ENCODE measurements at places on chromosomes 16 and 17.

DNA sequence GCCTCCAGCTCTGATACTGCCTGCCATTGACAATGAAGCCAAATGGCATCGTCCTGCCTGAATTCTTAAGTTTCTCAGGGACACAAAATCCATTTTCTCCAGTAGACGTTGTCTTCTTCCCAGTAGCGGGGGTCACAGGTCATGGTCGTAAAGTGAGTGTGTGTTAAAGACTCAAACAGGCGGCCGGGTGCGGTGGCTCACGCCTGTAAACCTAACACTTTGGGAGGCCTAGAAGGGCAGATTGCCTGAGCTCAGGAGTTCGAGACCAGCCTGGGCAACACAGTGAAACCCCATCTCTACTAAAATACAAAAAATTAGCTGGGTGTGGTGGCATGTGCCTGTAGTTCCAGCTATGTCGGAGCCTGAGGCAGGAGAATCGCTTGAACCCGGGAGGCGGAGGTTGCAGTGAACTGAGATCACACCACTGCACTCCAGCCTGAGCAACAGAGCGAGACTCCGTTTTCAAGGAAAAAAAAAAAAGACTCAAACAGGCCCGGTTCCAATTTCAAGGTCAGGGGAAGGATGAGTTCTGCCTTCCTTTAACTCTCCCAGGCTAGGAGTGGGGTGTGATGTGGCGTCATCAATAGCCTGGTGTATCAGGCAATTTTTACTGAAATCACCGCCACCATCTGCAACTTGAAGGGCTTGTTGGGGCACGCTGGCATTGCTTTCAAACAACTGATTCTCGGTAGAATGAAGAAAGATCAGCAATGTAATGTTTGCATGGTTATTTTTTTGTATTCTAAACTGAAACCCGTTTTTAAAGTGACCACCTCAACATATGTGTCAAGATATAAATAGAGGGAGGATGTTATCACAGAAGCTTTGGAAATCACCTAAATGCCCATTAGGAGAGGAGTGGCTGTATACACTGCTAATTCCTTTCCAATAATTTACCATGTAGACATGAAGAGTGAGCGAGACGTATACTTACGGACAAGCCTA lies 91.0 kb downstream of the WSCD1 start:
- DNase-seq, result no peak

GRCh38 chr16:30737794-30738648 lies 10.2 kb upstream of the PHKG2 start:
- DNase-seq, result no peak

DNA sequence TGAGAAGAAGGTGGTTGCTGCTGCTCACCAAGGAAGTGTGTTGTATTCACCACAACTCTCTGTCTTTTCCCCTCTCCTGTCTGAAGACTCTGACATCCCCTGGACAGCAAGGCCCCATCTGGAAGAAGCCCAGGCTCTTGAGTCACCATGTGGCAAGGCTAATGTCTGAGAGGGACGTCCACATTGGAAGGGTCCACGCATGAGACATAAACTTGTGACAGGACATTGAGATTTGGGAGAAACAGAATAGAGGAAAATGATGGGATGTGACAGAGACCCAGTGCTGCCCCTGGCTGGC lies 176.5 kb downstream of the IRF8 start:
- no peak for DNase-seq

GRCh38 chr17:32722733-32723132 lies 154.2 kb downstream of the MYO1D start:
- DNase-seq, result no peak

DNA sequence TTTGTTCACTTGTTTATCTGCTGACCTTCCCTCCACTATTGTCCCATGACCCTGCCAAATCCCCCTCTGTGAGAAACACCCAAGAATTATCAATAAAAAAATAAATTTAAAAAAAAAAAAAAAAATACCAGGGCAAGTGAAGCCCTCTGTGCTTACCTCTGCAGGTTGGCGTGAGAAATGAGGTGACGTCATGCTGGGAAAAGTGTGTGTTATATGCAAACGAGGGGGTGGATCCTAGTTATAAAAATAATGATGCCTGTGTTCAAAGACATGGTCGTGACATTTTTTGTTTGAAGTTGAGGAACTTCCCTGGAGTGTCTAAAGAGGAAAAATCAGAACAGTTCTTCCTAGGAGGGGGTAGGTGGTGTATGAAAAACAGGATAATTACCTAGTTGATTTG lies 20.2 kb downstream of the TMC7 start:
- DNase-seq, result no peak

DNA sequence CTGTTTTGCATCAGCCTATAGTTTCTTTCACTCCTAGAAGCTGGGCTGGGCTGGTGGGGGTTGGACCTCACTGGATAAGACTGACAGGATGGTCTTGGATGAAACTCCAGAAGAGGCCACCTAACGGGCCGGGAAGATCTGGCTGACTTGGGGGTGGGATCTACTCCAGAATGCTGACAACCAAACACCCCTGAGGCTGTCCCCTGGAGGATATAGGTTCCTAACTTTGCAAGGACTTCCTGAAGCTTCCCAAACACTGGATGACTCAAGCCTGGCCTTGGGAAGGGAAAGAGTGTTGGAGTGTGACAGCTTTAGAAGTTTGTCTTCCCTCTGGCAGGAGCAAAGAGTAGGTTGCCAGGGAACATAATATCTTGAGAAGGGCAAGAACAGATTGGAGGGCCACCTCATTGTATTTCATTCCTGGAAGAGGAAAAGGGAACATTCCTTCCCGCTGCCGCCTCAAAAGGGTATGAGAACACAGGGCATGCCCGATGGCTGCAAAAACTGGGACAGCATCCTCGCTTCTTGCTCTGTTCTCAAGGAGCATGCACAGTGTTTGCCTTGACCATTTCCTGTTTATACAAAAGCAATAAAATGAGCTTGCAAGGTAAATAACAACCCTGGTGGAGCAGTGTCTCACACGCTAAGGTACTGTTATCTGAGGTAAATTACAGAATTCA lies 6.8 kb upstream of the CYB5B start:
- no peak for DNase-seq

- no peak for DNase-seq
Observed at GRCh38 chr17:65182233-65182632, 45.1 kb downstream of the RGS9 start.

GRCh38 chr17:15884731-15885130 lies 60.2 kb upstream of the ADORA2B start:
- DNase-seq, result no peak

GRCh38 chr17:40023590-40024292 lies 8.5 kb downstream of the CSF3 start:
- DNase-seq, result no peak

- no peak for DNase-seq
Observed at GRCh38 chr17:78231991-78232858, 794 bp downstream of the TMEM235 start.

GRCh38 chr16:23712976-23713375 lies at the start of gene ERN2:
TSS of gene ERN2 (minus strand) at chr16:23713222. CDS start at chr16:23713187, 35 bp downstream.
- no peak for DNase-seq

DNA sequence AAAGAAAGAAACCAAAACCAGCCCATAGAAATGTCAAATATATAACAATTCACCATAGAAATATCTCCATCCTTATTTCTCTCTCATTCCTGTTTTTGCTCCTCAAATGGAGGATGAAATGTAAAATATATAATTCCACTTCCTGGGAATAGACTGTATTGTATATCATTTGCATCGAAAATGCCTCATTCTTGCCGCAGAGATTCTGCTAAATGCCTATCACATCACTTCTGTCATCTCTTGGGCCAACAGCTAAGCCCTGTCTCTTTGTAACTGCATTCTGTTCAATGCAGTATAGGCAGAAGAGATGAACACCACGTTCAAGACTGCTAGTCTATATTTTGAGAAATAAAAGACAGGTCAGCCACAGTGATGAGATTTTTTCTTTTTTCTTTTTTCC lies 956.3 kb upstream of the SOX9 start:
- DNase-seq, result no peak

GRCh38 chr17:43411369-43411677 lies 12.5 kb downstream of the ARL4D start:
- DNase-seq, result no peak

DNA sequence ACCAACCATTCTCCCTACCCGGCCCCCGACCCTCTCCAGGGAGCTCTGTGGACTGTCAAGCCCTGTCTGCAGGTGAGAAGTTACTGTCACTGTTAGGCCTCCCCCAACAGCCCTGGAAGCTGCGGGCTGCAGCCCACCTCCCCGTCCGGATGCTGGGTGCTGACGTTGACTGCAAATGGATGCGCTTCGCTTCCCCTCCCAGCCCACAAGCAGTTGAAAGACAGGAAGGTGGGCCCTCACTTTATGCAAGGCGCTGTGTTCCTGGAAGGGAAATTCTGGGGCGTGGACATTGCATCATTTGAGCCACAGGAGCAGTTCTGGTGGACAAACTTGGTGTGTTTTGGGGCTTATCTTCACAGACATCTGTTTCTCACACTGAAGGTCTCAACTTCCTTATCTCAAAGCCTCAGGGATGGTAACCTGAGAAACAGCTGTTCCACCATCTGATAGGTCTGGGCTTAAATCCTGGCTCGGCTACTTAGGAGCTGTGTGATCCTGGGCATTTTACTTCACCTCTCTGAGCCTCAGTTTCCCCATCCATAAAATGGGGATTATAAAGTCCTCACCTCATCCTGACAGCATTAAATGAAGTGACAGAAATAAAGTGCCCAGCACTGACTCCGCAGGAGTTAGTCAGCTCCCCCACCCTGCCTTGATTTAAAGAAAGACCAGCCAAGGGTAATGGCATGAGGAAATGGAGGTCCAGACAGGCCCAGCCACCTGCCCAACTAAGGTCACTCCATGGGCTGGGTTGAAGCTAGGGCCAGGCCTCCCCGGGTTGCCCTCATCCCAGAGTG lies 4.6 kb upstream of the DRC7 start:
- no peak for DNase-seq

DNA sequence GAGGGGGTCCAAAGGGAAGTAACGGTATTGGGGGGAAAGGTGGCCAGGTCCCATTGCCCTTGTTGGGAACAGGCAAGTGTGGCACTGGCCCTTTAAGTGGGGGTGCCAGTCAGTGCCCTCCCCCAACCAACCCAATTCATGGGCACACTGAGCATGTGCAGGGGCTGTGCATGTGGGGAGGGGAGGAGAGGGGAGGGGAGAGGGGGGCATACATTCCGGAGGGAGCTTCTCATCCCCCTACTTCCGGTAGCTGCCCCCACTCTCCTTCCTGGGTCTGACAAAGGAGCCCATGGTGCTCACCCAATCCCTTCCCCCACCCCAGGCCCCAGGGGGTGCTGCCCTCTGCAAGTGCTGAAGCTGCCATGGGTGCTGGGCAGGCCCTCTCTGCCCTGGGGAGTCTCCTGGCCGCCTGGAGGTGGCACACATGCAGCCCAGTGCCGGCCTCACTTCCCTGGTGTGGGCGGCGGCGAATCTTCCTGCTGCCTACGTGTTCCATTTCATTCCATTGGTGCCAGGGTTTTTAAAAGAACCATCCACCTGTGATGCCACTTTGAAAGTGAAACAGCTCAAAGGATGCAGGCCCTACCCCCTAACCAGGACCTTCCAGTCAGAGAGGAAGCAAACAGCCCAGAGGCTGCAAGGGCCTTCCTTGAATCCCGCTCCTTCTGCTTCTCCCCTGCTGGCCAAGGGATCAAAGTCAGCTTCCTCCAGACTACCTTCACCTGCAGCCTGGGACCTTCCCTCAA lies 11.0 kb downstream of the HEXIM2 start:
- no peak for DNase-seq

GRCh38 chr16:263182-263774 lies 12.5 kb downstream of the RGS11 start:
- DNase-seq, result no peak

DNA sequence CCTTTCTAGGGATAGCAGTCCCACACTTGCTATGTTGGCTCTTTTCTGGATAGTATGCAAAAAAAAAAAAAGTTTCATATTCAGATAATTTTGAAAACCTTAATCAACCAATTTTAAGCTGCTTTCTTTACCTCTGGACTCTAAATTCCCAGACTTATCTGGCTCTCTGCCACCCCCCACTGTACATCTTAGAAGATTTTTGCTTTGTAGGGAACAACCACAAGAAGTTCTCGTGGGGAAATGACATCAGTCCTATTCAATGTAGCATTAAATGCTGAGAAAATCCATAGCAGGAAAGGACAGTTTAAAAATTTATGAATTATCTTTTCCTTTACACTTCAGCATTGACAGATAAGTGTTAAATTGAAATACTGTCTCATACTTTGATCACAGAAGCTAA lies 562.7 kb upstream of the HSBP1 start:
- no peak for DNase-seq

DNA sequence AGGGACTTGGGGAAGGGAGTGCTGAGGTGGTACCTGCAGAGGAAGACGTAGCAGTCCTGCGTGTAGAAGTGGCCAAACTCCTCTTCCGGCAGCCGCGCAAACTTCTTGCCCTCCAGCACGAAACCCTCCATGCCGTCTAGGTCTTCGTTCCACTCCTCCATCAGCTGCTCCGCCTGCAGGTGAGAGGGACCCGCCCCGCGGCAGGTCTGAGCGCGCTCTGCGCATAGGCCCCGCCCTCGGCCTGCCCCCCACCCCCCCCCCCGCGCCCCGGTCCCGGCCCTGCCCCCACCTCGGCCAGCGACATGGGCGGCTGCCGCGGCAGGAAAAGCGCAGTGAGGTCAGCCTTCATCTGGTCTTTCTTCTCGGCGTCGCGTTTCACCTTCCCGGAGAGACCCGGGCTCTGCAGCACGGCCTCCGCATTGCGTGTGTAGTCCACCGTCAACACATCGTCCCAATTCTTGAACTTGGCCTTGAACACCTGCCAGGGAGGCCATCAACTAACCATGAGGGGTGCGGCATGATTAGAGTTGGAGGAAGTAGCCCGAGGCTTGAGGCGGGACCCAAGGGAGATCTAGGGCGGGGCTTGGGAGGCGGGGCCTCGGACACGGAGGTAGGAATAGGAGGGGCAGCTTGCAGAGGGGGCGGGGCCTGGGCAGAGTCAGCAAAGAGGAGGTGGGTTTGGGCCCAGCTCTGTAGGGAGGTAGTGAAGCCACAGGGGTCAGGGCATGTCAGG lies 11.5 kb downstream of the FLII start:
- DNase-seq, result no peak

DNA sequence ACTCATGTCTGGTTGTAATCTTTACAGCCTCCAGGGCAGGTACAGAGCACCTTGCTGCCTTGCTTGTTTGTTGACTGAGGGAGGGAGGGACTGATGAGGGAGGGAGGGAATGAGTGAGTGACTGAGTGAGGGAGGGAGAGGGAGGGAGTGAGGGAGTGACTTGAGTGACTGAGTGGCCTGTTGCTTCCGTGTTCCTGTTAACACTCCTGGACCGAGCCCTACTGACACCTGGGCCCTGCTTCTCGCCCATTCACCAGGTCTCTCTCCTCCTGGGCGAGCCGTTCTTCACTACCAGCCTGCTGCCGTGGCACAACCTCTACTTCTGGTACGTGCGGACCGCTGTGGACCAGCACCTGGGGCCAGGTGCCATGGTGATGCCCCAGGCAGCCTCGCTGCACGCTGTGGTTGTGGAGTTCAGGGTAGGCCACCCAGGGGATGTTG lies 41.2 kb downstream of the PRMT7 start:
- DNase-seq, result no peak

DNA sequence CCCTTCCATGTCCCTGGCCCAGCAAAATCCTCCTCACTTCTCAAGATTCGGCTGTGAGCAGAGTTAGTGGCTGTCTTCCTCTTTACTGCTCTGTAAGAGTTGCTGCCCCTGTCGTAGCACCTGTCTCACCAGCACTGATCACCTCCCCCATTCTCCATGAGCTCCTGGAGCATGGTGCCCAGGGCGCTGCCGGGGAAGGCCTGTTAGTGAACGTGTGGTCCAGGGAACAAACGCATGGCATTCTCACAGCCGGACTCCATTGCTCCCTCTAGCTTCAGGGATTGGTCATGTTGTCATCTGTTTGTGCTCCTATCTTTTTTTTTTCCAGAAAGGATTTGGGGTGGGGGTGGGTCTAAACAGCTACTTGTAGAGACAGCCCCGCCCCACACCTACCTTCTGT lies 141.2 kb downstream of the CMIP start:
- no peak for DNase-seq
